ENCODE measurements at places on chromosomes 1 and 21.

GRCh38 chr1:156476501-156477298 is 23.9 kb downstream of the MEF2D start:
- no peak for DNase-seq

GRCh38 chr1:26257222-26257621 is 22.7 kb upstream of the SH3BGRL3 start:
- DNase-seq: no peak

DNA sequence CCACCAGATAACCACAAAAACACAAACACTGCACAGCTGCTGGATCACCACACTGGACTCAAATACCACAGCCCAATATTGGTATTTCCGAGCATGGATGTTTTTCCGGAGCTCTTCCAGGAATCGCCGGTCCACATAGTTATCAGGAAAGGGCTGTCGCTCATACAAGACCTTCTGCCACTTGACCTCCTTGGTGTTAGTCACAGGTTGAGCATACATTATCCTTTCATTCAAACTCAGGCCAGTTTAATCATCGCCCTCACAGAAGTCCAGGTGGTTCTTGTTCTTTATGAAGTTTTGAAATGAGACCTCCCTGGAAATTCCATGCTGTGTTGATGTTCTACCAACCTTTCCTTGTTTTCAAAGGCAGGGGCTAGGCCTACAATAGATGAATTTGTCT is 1.5 kb downstream of the PIGC start:
- DNase-seq: no peak

GRCh38 chr21:42448686-42449085 is 45.0 kb downstream of the UBASH3A start:
- no peak for DNase-seq

GRCh38 chr21:28663111-28663693 is 329.5 kb downstream of the LTN1 start:
- DNase-seq: no peak

GRCh38 chr1:154716614-154717527 is 108.9 kb upstream of the ADAR start:
- DNase-seq: no peak

- DNase-seq: no peak
Measured at GRCh38 chr21:28669971-28670653, 322.6 kb downstream of the LTN1 start.

DNA sequence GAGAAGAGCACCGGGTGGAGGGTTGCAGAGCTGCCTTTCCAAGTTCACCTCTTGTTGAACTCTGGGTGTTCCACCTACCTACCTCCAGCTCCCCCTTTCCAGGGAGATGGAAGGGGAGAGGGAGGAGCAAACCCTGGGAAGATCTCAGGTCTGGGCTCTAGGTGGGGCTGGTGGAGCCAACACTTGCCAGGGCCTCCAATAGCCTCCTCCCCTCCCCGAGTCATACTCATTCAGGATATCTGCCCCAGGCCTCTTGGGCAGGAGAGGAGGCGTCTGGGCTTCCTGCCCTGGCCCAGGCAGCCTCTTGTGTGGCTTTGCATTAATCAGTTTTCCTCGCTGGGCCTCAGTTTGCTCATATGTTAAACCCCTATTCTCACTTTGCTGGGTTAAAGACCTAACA is 13.4 kb downstream of the RAP1GAP start:
- peak; percentile 36 for DNase-seq

DNA sequence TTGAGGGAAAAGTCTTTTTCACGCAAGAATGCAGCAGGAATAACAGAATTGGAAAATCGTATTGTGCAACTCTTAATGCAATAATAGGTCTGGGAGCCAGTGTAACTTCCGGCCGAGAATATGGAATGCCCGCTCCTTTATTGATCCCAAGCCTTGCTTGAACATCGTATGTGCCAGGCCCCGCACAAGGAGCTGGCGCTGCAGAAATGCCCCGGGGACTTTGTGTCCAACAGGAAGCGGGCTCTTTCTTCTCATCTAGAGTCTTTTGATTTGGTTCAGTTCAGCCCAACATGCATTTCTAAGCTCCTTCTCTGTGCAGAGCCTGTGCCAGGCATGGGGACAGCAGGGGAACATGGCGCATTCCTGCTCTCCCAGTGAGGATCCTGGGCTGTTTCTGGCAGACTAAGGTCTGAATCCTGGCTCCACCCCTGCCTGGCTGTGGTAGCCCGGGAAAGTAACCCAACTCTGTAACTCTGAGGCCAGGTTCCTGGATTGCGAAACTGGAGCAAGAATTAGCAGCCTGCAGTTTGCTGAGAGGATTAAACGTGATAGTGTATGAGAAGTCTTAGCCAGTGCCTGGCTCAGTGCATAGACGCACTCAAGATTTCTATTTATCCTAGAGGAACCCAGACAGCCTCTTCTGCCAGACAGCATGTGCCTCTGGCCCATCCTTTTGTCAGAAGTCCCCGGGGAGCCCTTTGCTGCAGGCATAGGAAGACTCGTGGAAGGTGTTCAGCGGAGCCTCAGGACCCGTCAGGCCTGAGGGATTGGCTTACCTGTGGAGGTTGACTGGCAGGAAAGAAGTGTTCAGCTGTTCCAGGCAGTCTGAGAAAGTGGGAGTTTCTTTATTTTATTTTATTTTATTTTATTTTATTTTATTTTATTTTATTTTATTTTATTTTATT is 987 bp upstream of the CDCP2 start:
- peak; percentile 16 for DNase-seq

- no peak for DNase-seq
Measured at GRCh38 chr21:39630827-39631226, 18.1 kb downstream of the B3GALT5 start.

GRCh38 chr1:218369688-218370511 is 24.8 kb downstream of the TGFB2 start:
- DNase-seq: no peak

Measured in OCI-M1 (cell line).